ENCODE measurements at places on chromosomes 16 and 17.
A peak's percentile ranks its signal among the peaks of the same experiment; 100 is the strongest.

GRCh38 chr17:62629556-62630364 is 2.3 kb downstream of the MRC2 start:
- no peak for DNase-seq

GRCh38 chr16:89822188-89823086 is 5.8 kb upstream of the SPIRE2 start:
- DNase-seq: no peak

GRCh38 chr16:69513180-69513966 is 52.4 kb upstream of the NFAT5 start:
- DNase-seq: peak; percentile 33

DNA sequence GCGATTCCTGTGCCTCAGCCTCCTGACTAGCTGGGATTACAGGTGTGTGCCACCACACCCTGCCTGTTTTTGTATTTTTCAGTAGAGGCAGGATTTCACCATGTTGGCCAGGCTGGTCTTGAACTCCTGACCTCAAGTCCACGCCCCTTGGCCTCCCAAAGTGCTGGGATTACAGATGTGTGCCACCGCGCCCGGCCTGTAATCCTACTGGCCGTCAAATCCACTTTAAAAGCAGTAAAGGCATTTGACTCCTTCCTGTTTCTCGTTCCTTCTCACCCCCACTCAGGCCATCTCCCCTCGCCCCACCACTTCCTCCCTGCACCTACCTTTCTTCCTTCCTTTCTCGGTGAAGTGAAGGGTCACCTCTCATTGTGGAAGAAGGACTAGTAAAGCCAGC is 69.4 kb upstream of the CREBBP start:
- DNase-seq: no peak

- DNase-seq: no peak
Observed at GRCh38 chr17:66399441-66399840, 97.0 kb downstream of the PRKCA start.

GRCh38 chr17:50185631-50186471 is 15.6 kb downstream of the COL1A1 start:
- DNase-seq: no peak

DNA sequence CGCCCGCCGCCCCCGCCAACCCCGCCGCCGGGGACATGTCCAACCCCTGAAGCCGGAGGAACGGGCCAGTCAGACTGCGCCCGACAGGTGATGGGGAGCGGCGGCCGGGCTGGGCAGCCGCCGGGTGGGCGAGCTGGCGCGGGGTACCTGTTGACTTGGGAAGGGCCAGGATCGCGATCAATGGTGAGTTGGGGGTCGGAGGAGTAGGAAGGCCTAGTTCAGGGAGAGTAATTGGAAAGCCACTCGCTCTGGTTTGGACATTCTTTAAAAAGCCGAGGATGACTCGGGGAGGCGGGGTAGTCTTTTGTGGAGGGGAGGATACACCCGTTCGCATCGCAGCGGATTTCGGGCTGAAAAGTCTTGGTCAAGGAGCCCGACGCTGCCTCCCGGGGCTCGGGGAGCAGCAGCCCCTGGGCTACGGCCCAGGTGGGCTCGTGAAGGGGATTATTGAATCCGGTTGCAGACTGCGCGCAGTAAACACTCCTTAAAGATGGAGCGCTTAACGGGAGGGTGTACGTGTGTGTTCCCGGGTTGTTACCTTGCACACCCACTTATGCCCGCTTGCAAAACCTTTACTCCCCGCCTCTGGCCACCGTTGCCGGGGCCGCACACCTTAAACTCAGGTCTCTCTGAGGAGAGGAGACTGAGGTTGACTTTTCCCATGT is 123.8 kb downstream of the GOSR1 start:
- DNase-seq: peak; percentile 88

GRCh38 chr16:369866-370436 is 387 bp downstream of the MRPL28 start:
- no peak for DNase-seq

- DNase-seq: no peak
Observed at GRCh38 chr17:81474958-81475357, 37.6 kb downstream of the ACTG1 start.

DNA sequence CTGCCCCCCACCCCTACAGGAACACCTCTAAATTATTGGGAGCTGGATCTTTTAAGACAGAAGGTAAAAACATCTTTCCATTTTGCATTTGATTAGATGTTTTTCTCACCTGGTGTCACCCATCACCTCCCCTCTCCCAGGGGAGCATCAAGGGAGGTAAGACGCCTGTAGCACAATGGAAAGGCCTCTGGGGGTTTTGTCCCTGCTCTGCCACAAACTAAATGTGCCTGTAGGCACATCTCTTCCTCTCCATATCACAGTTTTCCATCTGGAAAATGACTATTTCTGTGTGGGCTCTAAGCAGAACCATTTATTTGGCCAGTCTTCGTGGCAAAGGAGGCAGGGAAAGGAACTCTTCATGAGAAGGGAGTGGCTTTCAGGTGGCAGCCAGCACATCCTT is 76.6 kb downstream of the GNAO1 start:
- DNase-seq: no peak

GRCh38 chr17:57860414-57860999 is 10.7 kb upstream of the MRPS23 start:
- no peak for DNase-seq

- DNase-seq: no peak
Observed at GRCh38 chr17:74430385-74430705, 1.5 kb upstream of the GPRC5C start.

DNA sequence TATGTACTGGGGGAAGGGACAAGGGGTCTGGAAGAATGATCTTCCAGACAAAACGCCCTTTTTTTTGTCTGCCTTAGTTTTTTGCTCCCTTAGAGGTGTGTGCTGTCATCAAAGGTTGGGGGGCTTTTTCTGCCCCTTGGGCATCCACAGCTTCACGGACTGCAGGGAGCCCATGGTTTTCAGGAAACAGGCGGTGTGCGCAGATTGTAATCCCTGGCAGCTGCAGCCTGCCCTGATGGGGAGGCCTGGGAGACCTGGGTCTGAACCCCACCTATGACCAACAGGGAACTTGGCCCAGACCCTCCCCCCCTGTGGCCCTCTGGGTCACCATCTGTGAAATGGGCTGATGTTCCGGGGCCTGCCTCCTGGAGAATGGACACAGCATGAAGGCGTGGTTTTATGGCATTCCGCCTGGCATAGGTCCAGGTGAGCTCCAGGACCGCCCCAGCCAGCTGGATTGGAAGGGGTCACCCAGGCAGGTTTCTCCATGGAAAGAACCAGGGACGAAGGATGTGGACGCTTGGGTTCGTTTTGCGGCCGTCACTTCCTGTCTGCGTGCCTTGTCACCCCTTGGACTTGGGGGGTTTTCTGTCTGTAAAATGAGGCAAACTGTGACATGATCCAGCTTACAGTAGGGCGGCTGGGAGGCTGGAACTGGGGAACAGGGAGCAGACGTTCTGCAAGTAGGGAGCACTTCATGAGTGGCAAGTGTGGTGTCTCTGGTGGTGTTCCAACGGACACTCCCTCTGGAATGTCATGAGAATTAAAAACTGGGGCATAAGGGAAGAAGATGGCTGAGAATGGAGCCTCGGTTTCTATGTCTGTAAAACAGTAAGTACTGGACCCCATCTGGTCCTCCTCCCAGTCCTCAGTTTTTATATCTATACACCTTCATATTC is 1.5 kb downstream of the CPNE2 start:
- DNase-seq: no peak

GRCh38 chr17:79942591-79943346 is 92.9 kb downstream of the TBC1D16 start:
- peak; percentile 87 for DNase-seq

DNA sequence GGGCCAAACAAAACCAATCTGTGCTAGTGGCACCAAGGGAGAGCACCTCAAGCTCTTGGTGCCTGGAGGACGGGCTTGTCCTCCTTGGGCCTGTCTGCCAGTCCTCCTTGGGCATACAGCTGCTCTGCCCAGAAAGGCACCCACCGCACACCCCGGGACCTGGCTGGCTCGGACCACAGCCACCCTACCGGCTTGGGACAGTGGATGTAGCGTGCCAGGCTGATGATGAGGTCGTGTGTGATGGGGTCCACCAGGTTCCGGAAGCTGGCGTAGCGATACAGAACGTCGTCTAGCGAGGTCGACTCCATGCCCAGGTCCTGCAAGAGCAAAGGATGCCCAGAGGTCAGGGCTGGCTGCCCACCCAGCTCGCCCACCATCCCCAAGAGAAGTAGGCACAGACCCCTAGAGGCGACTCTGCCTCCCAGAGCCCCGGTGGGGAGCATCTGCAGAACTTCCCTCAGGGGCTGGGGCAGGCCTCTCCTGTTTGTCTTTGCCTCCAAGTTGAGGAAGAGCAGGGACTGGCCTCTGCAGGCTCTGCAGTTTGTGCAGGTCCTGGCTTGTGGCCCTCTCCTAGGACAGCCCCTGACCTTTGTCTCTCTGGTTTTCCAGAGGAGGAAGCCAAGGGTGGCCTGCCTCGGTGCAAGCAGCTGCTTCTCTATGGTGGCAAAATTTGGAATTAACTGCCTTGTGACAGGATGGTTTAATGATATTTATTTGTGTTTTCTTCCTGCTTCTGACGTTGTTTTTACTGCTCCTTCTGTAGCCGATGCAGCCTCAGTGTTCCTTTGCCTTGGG is 29.7 kb downstream of the LRRC75A start:
- DNase-seq: no peak

DNA sequence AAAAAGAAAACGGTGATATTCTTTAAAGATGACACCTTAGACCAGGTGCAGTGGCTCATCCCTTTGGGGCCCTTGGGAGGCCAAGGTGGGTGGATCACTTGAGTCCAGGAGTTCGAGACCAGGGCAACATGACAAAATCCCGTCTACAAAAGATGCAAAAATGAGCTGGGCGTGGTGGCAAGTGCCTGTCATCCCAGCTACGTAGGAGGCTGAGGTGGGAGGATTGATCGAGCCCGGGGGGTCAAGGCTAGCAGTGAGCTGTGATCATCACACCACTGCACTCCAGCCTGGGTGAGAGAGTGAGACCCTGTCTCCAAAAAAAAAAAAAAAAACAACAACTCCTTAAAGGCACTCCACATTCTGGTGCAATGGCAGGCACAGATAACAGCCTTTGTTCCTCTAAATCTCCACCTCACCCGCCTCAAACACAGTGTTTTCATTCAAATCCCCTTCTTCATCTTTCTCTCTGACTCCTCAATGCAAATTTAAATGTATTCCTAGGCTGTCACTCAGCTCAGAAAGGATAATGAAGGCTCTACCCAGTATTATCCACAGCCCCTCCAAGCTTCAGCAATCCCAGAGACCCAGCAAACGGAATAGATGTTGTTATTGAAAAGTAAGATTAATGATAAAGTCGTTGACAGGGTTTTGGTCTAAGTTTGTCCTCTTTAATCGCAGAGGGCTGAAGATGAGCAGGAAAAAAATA is 56.2 kb upstream of the CACNG5 start:
- DNase-seq: no peak

DNA sequence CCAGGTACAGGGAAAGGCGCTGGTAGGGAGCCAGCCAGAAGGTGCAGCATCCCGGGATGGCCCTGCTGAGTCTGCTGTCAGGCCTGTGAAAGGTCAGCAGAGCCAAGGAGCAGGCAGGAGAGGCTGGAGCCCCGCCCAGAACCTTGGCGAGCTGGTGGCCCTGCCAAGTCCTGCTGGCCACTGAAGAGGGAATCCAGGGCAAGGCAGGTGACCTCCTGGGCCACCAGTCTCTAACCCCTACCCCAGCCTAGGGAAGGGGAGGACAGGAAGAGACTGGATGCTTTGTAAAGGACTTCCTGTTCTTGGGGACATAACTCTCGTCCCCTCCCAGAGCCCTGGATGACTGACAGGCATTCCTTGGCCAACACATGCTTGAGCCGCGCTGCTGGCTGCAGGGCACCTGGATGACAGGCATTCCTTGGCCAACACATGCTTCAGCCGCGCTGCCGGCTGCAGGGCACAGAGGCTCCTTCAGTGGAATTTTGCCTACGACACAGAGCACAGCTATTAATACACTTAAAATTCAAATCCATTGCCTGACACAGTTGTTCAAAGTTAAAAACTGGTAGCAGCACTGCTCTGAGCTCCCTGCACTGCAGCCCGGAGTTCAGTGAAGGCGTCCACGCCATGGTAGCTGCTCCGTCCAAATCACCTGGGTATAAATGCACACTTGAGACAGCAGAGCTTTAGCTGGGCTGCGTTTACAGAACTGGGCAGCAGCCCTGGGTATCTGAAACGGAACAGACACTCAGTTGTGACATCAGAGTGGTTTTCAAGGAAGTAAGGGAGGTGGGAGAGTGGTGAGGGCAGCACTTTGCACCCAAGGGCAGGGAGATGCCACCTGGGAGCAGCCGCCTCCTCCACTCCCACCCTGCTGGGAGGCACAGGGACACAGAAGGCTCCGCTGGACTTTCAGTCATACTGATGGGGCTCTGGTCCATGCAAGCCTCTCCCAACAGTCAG is 2.0 kb upstream of the BRICD5 start:
- DNase-seq: no peak
